ENCODE measurements at places on chromosomes 6 and 20. TPM values are rescaled to one million over a fixed set of nuclear protein-coding genes. Genes with fewer than 3 reads are reported as not detected.

- peak overlapping the region; percentile 75 for H3K27ac ChIP-seq
- peak overlapping the region; percentile 64 for H3K4me3 ChIP-seq
- DNase-seq = no peak
- no peaks in the 10 kb centered on the region for H3K27me3 ChIP-seq
- peaks cover 56% of the 10 kb centered on the region for H3K4me1 ChIP-seq
Observed at GRCh38 chr6:25165800-25166199, 113.4 kb upstream of the CARMIL1 start.

GRCh38 chr6:167679790-167680604 lies 146.7 kb upstream of the AFDN start:
- no peaks in the 10 kb centered on the region for H3K4me1 ChIP-seq
- H3K36me3 ChIP-seq = no peaks in the 10 kb centered on the region
- H3K27me3 ChIP-seq = peaks cover 91% of the 10 kb centered on the region
- no peak overlapping the region for H3K4me3 ChIP-seq

DNA sequence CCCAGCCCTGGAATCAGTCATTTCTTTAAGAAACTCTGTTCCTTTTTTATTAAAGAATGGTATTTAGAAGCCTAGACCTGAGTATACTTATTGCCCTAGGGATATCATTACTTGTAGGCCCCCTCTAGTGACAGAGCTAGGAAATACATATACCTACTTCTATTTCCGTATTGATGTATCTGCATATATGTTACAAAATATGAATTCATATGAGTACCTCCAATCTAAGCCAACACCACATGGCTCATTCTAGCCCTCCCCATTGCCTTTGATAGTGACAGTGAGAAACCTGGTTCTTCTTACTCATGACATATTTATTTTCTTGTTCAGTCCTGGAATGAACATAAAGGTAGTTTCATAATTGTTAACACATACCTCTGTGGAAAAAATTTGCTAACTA lies 137.2 kb downstream of the FARS2 start:
- no peaks in the 10 kb centered on the region for H3K36me3 ChIP-seq
- H3K27ac ChIP-seq = peak overlapping the region; percentile 69
- H3K4me1 ChIP-seq = peaks cover 19% of the 10 kb centered on the region

- no peak overlapping the region for H3K4me3 ChIP-seq
- no peaks in the 10 kb centered on the region for H3K4me1 ChIP-seq
- no peaks in the 10 kb centered on the region for H3K36me3 ChIP-seq
- H3K27me3 ChIP-seq = peaks cover 6% of the 10 kb centered on the region
- DNase-seq = no peak
Observed at GRCh38 chr6:136129365-136129764, 120.7 kb downstream of the MTFR2 start.

Gene GATA5
- not detected for total RNA-seq

DNA sequence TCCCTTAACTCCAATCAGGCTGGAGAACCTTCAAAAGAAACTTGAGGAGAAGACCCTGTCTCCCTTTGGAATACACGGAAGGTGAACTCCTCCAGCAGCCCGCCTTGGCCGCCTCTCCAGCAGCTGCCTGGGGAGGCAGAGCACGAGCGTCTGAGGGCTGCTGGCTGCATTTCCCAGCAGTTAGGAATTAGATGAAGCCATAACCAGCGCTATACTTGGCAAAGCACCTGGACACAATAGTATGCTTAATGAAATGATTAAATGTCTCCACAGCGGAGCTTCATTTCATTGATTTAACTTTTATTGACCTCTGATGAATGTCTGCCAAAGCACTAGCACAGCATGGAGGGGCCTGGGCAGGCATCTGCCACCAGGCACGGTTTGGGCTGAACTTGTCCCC lies 73.5 kb downstream of the TMEM242 start:
- H3K27ac ChIP-seq = no peak overlapping the region
- H3K4me3 ChIP-seq = no peak overlapping the region
- peaks cover 4% of the 10 kb centered on the region for H3K36me3 ChIP-seq
- DNase-seq = no peak
- no peaks in the 10 kb centered on the region for H3K4me1 ChIP-seq
- H3K27me3 ChIP-seq = peaks cover 8% of the 10 kb centered on the region

DNA sequence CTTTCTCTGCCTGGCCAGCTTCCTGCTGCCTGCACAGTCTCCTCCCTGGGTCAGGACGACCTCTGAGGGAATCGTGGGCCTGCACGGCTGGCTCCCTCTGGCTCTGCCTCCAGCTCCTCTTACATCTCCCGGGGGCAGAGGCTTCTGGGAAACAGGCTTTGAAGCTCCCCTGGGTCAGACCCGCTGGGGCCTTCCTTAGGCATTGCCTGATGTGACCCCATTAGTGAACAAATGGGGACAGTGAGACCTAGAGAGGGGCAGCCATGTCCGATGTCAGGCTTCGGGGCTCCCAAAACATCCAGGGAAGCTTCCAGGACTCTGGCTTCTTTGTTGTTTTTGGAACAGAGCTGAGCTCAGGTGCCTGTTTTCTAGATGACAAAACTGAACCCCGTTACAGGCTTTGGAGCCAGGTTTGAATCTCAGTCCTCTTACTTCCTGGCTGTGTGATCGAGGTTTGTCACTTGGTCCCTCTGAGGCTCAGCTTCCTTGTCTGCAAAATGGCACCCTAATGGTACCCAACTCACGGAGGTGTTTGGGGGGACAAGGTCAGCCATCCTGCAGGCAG lies 94.3 kb downstream of the CEBPB start:
- H3K4me1 ChIP-seq = peaks cover 43% of the 10 kb centered on the region
- no peaks in the 10 kb centered on the region for H3K36me3 ChIP-seq
- peak overlapping the region; percentile 96 for H3K27ac ChIP-seq
- no peak for DNase-seq
- peak overlapping the region; percentile 58 for H3K4me3 ChIP-seq

- H3K4me1 ChIP-seq = no peaks in the 10 kb centered on the region
- H3K36me3 ChIP-seq = no peaks in the 10 kb centered on the region
- H3K4me3 ChIP-seq = no peak overlapping the region
- peaks cover 7% of the 10 kb centered on the region for H3K27me3 ChIP-seq
Observed at GRCh38 chr20:57973886-57974285, 254.6 kb downstream of the ANKRD60 start.

GRCh38 chr20:16327606-16328005 lies 245.6 kb downstream of the KIF16B start:
- no peaks in the 10 kb centered on the region for H3K4me1 ChIP-seq
- no peaks in the 10 kb centered on the region for H3K27me3 ChIP-seq
- H3K36me3 ChIP-seq = peaks cover 5% of the 10 kb centered on the region
- no peak for DNase-seq

GRCh38 chr6:120913486-120913885 lies 420.8 kb downstream of the TBC1D32 start:
- DNase-seq = no peak
- H3K27me3 ChIP-seq = no peaks in the 10 kb centered on the region
- H3K27ac ChIP-seq = no peak overlapping the region
- H3K4me3 ChIP-seq = no peak overlapping the region
- no peaks in the 10 kb centered on the region for H3K4me1 ChIP-seq

Gene NKAPL
- total RNA-seq = not detected

Gene SLC26A8
- not detected for total RNA-seq

DNA sequence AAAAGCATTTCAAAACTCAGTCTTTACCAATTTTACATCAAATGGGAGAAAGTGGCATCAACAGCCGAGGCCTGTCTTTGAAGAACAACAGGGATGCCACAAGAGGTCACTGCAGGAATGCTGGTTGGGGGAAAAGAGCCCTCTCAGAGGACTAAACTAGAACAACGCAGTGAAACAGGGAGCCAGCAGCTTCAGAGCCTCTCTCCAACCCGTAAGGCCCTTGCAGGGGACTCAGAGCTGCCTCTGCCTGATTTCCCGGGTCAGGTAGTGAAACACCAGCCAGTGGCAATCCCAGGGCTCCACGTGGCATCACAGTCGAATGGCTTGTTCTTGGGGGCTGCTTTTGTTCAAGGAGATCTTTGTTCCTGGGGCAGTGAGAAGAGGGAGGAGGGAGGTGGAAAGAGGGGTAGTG lies 55.0 kb upstream of the KCNK16 start:
- H3K36me3 ChIP-seq = no peaks in the 10 kb centered on the region
- H3K4me1 ChIP-seq = no peaks in the 10 kb centered on the region
- H3K4me3 ChIP-seq = no peak overlapping the region

Gene LST1
- total RNA-seq = 24.6 TPM

Gene CTCFL
- total RNA-seq = not detected

Gene PLAGL2
- 98.8 TPM for total RNA-seq

Gene PLCB1
- total RNA-seq = 3.2 TPM

Gene WDR46
- 46.6 TPM for total RNA-seq

DNA sequence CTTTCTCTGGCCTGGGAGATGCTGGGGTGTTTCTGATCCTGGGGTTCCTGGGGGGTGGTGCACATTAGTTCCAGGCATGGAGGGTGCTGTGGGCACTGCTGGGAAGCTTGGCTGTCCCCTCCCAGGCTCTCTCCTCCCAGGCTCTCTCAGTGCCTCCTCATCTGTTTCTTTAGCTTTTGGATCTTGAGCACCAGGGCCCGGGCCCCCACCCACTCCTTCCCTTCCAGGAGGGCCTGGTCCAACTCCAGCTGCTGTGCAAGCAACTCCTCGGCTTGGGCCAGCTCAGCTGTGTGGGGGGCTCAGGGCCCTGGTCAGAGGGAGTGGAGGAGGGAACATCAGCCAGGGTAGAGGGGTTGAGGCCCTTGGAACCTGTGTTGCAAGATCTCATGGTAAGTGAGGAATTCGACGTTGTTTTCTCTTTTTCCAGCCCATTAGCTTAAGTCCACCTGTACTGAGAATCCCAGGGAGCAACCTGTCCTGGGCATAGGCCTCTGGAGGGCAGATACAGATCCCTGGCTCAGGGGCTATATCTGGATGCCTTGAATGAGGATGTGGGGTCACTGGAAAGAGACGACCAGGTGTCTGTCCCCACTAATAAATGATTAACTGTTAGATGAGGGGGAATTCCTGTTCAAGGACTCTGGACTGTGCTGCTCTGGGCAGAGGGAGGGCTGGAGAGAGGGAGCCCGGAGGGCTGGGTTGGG lies 34.5 kb upstream of the HLA-A start:
- H3K4me3 ChIP-seq = no peak overlapping the region
- no peak for DNase-seq
- no peak overlapping the region for H3K27ac ChIP-seq
- H3K36me3 ChIP-seq = no peaks in the 10 kb centered on the region
- H3K4me1 ChIP-seq = peaks cover 20% of the 10 kb centered on the region
- H3K27me3 ChIP-seq = peaks cover 26% of the 10 kb centered on the region

GRCh38 chr6:16807956-16808355 lies 46.7 kb upstream of the ATXN1 start:
- H3K36me3 ChIP-seq = peaks cover 8% of the 10 kb centered on the region
- peaks cover under 1% of the 10 kb centered on the region for H3K4me1 ChIP-seq
- DNase-seq = no peak
- no peak overlapping the region for H3K4me3 ChIP-seq
- H3K27ac ChIP-seq = no peak overlapping the region

Gene COL21A1
- total RNA-seq = not detected

Gene PGC
- total RNA-seq = not detected

- H3K27me3 ChIP-seq = no peaks in the 10 kb centered on the region
- H3K4me3 ChIP-seq = no peak overlapping the region
- no peak for DNase-seq
Observed at GRCh38 chr6:161906571-161906970, 632.7 kb upstream of the AGPAT4 start.

GRCh38 chr20:4041748-4042411 lies 26.5 kb upstream of the RNF24 start:
- H3K27ac ChIP-seq = no peak overlapping the region
- peaks cover 17% of the 10 kb centered on the region for H3K4me1 ChIP-seq
- no peaks in the 10 kb centered on the region for H3K27me3 ChIP-seq
- H3K36me3 ChIP-seq = peaks cover 1% of the 10 kb centered on the region
- no peak for DNase-seq

Gene CAP2
- not detected for total RNA-seq

Gene PNISR
- total RNA-seq = 183 TPM

DNA sequence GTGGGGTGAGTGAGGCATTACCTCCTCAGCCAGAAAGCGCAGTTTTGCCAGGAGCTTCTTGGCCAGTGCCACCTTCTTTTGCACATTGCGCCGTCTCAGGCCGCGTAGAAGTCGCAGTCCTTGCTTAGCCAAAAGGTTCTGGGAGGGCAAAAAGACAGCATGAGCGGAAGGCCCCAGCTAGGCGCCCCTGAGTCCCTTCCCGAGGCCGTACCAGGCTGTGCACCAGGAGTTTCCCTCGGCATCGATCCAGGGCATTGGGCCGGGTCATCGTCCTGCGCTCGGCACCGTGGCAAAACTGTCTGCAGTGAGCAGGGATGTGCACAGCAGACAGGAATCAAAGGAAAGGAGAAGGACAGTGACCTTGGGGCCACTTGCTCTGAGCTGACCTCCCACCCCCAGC lies 20.2 kb upstream of the SPAG4 start:
- H3K4me3 ChIP-seq = no peak overlapping the region
- no peak for DNase-seq
- H3K4me1 ChIP-seq = peaks cover under 1% of the 10 kb centered on the region
- peaks cover 30% of the 10 kb centered on the region for H3K27me3 ChIP-seq

GRCh38 chr20:51525241-51526105 lies 17.0 kb downstream of the NFATC2 start:
- H3K36me3 ChIP-seq = peaks cover 29% of the 10 kb centered on the region
- peak; percentile 49 for DNase-seq
- H3K27ac ChIP-seq = peak overlapping the region; percentile 77
- H3K4me3 ChIP-seq = peak overlapping the region; percentile 75
- H3K27me3 ChIP-seq = no peaks in the 10 kb centered on the region

Gene EYA4
- total RNA-seq = not detected

Gene PSORS1C2
- not detected for total RNA-seq

Gene SIRPD
- not detected for total RNA-seq

Gene TMEM63B
- 16.3 TPM for total RNA-seq

GRCh38 chr6:82076916-82077315 lies 170.6 kb downstream of the IBTK start:
- DNase-seq = no peak
- no peak overlapping the region for H3K27ac ChIP-seq
- no peaks in the 10 kb centered on the region for H3K36me3 ChIP-seq
- H3K4me1 ChIP-seq = no peaks in the 10 kb centered on the region

DNA sequence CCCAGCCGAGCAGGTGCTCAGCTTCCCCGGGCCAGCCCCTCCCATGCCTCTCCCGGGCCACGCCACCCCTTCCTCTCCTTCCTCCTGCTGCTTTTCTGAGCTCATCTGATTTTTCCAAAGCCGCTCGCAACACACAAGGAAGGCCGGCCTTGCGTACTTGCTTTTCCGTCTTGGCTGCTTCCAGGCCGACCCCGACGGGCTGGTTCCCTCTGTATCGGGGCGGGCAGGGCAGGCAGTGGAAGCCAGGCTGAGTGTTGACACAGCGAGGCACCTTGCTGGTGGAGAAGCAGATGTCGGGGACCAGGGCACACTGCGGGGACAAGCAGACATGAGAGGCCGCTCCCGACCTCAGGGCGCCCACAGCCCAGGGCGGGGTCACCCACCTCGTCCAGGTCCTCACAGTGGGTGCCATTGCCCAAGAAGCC lies 21.1 kb downstream of the THBS2 start:
- peaks cover 12% of the 10 kb centered on the region for H3K36me3 ChIP-seq
- no peaks in the 10 kb centered on the region for H3K27me3 ChIP-seq
- no peak overlapping the region for H3K4me3 ChIP-seq
- no peak overlapping the region for H3K27ac ChIP-seq
- no peaks in the 10 kb centered on the region for H3K4me1 ChIP-seq
- DNase-seq = no peak

Gene C6orf132
- 0.65 TPM for total RNA-seq

Gene C6orf52
- 4.4 TPM for total RNA-seq

Gene HTR1E
- not detected for total RNA-seq

GRCh38 chr6:29146179-29146578 lies 24.5 kb upstream of the OR2J2 start:
- peaks cover 17% of the 10 kb centered on the region for H3K27me3 ChIP-seq
- no peaks in the 10 kb centered on the region for H3K4me1 ChIP-seq
- H3K27ac ChIP-seq = no peak overlapping the region
